Renal cortical epithelial cell (primary cell): ENCODE measurements at places on chromosomes 1 and 21. TPM values are rescaled to one million over a fixed set of nuclear protein-coding genes. Genes with fewer than 3 reads are reported as not detected.

CD1B gene
- not detected in 2 replicates for total RNA-seq

NDC1 gene
- total RNA-seq = 23.3 and 35.1 TPM in 2 replicates

TMPRSS15 gene
- total RNA-seq = not detected in 2 replicates

DNA sequence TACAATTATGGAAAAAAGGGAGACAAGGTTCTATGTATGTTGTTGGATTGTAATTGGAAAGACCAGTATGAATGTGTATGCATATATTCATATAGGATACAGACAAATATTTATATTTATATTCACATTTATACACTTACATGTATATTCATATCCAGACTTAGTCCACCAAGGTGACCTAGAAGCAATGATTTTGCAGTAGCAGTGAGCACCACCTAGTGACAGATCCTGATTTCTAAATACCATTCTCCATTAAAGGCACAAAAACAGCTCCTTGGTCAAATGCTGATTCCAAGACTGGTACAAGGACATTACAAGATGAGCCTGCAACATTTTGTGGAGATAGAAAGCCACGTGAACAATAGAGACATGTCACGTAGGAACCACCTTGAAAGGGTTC, 153.4 kb downstream of the SDCCAG8 start:
- DNase-seq = peak; percentile 26

DNA sequence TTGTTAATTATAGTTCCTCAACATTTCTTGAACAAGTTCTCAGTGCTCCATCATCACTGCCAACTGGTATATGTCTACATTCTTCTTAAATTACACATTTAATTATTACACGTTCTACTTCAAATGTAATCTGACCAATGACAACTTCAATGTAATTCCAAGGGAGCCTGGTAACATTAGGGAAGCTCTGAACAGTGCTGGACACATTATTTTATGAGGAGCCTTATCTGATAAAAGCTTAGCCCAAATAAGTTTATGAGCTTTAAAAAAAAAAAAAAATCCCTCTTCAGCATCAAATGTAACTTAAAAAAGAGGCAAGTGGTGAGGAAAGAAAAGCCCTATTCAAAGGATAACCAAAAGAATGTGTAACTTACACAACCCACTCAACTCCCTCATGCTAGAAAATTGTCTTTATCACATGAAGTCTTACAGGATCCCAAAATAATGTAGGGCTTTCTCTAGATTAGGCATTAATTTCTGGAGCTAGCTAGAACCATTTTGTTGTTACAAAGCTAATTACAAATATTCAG, 35.2 kb upstream of the ABCA4 start:
- DNase-seq = no peak

- DNase-seq = no peak
These were observed 24.4 kb downstream of the GRHL3 start for GRCh38 chr1:24343412-24344089.

GRCh38 chr1:161092621-161093028, 3.3 kb upstream of the NECTIN4 start:
- DNase-seq = peak; percentile 36

DNA sequence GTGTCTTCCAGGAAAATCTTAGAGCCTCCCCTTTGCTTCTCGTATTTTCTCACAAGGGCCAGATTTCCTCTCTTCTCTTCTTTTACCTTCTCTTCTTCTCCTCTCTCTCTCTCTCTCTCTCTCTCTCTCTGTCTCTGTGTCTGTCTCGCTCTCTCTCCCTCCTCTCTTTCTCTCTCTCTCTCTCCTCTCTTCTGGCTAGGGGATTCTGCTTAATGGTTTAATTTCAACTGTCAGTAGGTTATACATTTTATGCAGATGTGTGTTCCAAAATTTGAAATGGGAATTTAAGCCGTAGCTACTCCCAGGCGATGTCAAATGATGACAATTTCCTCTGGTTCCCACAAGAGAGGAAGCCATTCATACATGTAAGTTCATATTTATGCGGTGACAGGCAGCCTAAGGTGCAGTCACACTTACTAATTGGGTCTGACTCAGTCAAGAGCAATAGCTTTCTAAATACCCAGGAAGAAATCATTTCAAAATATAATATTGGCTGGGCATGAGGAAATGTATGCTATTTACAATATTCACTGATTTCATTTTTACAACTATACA, 1.4 kb downstream of the DSCAM start:
- DNase-seq = no peak
